GM03348 (cell line): ENCODE measurements at places on chromosomes 7 and 10.

GRCh38 chr10:117955176-117955575, 91.6 kb downstream of the RAB11FIP2 start:
- peak; percentile 35 for DNase-seq

- no peak for DNase-seq
Observed at GRCh38 chr7:107846324-107846723, 43.3 kb upstream of the SLC26A3 start.

DNA sequence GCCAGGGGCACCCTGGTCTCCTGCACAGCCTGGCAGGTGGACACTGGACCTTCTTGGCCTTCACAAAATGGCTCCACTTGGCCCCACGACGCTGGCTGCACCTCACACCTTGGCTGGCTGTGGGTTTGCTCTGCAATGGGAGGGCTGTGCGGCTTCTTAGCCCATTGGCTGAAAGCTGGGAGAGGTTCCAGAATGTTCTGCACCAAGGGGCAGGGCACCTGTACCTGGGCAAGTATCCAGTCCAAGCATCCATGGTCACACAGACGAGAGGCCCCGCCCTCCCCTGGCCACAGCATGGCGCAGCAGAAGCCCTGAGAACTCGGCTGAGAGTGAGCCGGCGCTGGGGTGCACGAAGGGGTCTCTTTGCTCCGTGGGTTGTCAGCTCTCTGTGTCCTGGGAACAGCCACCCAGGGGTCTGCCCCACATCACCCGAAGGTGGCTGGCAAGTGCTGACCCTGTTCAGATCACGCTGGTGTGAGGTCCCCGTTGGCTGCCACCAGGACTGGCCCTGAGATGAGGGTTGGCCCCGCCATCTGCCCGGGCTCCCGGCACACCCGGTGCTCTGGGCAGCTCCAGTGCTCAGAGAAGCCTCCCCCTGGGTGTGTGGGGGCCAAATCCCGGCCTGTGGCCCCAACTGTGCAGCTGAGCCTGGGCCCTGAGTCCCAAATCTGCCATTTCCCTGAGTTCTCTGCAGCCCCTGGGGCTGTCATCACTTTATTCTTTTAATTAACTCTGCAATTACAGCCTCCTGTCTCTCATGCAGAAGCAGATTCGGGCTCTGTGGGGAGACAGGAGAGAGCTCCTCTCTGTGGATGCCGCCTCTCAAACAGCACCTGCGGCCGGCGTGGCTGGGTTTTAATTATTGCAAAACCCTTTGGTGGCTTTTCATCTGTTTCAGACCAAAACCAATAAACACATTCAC, 19.4 kb upstream of the ADGRA1 start:
- DNase-seq: no peak

DNA sequence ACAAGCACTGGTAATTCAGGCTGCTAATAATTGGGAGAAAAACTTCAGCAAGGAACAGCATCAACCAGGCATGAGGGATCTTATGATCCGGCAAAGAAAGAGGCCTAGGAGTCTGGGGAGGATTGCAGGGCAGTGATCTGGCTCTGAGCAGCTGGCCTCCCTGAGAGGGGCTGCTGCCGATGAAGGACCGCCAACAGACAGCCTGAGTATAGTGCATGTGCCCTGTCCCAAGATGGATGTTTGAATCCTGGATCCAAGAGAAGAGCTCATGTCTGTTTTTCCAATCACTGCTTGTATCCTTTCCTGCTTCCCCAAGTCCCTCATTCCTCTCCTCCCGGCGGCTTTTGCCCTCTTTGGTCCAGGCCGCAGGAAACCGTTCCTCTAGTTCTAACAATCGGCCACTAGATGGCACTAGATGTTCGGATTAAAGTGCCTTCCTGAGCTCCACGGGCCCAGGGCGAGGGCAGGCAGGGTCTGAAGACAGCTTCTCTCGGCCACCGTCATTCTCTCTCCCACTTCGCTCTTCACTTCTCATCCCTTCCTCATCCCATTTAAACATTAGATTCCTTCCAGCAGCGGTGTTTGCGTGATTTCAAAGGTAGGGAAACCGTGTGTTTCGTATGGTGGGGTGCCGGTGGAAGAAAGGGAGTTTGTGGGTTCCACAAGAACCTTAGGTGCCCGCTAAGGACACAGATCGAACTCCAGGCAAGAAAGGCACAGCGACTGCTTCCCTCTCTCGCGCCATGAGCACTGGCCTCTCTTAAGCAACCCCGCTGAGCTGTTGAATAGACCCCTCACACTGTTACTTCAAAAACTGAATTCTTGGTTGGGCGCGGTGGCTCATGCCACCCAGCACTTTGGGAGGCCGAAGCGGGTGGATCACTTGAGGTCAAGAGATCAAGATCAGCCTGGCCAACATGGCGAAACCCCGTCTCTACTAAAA, 82.4 kb downstream of the ADCYAP1R1 start:
- DNase-seq: peak; percentile 90

DNA sequence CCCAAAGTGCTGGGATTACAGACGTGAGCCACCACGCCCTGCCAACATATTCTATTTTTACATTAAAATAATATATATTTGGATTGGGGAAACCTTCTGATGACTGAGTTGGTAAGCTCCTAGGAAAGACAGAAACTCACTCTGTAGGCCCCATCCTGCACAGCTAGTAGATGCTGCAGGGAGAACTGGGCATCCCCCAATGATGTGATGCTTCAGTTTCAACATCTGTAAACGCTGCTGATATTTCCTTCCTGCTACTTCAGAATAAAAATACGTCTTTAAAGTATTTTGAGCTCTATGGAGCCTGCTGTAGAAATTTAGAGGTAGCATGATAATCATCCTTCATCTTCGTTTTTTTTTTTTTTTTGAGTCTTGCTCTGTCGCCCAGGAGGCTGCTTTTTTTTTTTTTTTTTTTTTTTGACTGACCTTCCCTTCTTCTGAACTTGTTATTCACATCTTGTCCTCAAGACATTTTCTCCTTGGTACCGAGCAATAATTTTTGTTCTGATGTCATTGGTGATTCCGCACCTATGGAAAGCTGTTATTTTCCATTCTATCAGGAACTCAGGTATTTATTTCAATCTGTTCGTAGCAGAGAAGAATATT, 21.8 kb upstream of the INPP5F start:
- no peak for DNase-seq

GRCh38 chr10:69745698-69746097, 56.0 kb upstream of the COL13A1 start:
- no peak for DNase-seq

GRCh38 chr7:16028103-16028502, 341.6 kb upstream of the MEOX2 start:
- peak; percentile 66 for DNase-seq

DNA sequence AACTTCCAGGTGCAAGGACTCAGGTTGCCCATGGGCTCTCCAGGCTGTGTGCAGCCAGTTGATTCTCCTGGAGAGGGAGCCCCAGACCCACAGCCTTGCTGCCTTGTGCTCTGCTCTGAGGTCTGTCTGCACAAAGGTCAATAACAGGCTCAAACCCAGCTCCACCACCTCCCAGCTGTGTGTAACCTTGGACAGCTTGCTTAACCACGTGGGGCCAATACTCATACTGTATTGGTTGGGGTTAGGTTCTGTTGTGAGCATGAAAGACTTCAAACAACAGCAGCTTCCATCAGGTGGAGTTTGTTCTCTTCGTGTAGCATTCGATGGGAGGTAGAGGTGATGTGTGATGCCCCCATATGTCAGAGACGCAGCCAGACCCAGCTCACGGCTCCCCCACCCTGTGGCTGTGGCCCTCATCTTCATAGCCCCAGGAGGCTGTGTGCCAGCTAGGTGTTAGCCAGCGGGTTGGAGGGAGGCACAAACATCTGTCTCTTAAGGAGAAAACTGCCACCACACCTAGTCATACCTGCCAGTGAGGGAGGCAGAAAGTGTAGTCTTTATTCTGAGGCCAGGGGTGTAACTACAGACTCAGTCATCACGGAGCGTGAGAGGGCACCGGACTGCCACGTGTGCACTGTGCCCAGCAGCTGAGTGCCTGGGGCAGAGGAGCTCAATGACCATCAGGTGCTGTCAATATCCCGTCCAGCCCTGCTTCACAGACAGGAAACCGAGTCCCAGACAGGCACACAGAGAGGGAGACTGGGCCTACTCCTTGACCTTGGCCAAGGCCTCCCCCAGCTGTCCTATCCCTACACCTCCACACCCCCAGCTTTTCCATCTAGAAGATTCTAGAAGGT, 8.1 kb upstream of the POLD2 start:
- DNase-seq: no peak

DNA sequence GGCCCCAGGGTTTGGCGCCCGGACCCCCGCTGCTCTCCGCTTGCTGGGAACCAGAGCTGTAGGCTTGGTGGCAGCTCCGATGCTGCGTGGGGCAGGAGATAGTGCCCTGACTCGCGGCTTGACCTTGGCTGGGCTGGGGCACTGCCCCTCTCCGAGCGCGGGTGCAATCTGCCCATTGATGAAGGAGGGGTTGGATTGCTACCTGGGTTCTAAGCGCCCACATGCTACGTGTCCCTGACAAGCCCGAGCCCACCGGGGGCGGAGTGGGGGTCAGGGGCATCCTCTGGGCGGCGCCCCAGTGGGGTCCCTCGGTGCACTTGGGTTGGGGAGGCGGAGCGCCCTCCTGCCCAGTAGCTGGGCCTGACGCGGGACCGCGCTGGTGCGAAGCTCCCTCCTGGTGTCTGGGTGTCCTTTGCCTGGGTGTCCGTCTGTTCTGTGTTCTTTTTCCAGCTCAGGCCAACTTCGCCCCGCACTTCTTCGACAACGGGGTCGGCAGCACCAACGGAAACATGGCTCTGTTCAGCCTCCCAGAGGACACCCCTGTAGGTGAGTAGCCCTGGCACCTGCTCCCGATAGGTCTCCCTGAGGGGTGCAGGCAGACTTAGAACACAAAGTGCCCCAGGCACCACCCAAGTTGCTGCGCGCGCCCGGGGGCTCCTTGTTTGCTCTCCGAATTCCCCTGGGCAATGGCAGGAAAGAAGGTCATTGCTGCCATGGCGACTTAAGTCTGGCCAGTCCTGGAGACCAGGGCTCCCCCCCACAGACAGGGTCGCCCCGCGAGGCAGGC, 900 bp downstream of the CDHR1 start:
- DNase-seq: no peak

DNA sequence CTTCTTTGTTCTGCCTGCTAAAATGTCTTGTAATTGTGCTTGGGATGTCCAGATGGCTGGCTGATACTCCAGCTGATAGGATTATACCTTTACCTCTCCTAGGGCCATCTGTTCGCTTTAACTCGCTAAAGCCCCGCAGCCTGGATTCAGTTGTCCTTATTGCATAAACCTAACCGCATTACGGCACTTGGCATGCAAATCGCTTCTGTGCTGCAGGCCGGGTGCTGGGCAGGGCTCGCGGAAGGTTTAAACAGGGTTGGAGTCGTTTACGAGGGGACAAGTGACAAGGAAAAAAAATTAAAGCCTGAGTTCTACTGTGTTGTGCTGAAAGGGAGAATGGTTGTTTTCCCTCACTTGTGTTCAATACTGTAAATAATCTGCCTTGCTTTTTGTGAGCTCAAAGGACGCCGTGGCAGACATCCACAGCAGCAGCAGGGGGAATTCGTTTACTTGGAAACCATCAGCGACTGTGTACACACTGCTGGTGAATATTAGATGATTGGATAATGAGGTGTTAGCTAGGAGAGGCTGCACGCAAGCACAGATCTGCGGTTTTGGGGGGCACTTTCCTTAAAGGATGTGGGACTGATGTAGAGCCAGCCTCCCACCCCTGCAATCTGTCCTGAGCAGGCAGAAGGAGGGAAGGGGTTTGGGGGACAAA, 93.0 kb downstream of the EBF3 start:
- peak; percentile 66 for DNase-seq

DNA sequence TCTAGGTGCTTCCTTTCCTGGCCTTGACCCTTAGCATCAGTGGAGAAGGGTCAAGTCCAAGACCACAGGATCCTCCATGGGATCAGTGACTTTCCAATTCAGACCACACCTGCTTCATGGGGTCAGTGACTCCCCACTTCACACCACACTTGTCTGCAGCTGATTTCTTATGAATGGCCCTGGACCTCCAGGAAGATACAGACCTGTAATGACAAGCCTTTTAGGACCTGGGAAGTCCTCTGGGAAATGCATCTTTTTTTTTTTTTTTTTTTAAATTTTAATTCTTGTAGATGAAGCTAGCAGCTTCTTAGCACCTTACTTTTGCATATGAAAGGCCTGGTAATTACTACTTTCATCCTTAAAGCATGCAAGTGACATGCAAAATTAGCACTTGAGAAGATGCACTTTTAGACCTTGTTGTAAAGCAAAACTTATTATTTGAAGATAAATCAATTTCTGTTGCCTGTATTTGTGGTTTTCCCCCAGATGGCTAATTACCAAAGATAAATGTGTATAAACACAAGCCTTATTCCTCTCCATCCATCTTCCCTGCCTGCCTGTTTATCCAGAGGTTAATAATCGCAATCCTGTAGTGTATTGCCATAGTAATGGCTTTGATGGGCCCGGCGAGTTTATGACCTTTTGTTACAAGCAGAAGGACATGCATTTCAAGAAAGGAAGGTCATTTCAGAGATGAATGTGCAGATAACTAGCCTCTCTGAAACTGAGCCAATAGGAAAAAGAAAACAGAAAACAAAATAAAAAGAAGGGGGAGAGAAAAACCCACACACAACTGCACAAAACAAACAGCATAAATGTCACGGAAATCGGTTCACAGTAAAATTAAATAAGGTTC, 1018.7 kb downstream of the TYW1 start:
- no peak for DNase-seq

- DNase-seq: peak; percentile 38
Observed at GRCh38 chr10:76444034-76444800, 1012.8 kb downstream of the LRMDA start.

GRCh38 chr7:30028749-30029635, 780 bp downstream of the PLEKHA8 start:
- DNase-seq: peak; percentile 44

DNA sequence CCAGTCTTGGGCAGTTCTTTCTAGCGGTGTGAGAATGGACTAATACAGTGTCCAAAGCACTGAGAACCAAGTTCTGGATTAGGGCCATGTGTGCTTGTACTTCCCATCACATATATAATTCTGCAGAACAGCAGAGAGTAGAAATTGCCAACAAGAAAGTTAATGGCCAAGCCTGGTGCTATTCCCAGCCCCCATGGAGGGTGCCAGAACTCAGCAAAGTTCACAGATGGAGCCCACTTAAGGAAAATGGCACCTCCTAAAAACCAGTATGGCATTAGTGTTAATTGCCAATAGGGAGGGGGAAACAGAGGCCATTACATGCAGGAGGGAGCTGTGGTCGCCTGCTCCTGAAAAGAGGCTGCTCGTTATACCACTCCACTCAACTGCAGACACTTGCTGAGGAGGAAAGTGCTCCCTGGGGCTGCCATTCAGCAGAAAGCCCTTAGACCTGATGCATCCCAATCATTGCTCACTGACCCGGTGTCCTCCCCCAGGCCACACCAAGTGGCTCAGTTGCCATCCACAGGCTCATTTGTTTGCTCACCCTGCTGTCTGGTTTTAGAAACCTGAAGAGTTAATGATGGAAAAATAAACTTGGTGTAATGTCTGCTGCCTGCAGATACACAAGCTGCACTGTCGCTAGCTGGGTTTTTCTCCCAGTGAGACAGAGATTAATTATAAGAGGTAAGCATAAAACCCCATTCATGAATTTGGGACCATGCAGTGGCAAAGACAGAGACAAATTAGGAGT, 280.6 kb downstream of the GFRA1 start:
- DNase-seq: no peak

DNA sequence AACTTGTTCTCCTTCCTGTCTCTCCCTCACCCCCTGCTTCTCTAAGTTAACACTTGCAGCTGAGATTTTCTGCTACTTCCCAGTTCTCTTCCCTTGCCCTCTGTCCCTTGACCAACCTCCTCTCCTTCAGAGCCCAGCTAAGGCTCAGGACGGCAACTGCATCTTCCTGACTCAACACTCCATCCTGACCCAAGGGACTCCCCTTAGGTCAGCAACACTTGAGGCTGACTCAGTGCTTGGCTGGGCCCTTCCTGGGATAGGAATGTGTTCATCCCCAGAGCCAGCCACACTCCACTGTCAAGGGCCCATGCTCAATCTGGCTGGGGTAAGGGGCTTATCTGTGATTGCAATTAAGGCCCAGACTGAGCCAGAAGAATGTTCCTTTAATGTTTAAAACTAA, 3.4 kb downstream of the CALHM2 start:
- DNase-seq: peak; percentile 94
